NCI-H1105 treated with DMSO at 0.1 percent for 48 hours (cell line): ENCODE measurements at places on chromosomes 12 and 14.

DNA sequence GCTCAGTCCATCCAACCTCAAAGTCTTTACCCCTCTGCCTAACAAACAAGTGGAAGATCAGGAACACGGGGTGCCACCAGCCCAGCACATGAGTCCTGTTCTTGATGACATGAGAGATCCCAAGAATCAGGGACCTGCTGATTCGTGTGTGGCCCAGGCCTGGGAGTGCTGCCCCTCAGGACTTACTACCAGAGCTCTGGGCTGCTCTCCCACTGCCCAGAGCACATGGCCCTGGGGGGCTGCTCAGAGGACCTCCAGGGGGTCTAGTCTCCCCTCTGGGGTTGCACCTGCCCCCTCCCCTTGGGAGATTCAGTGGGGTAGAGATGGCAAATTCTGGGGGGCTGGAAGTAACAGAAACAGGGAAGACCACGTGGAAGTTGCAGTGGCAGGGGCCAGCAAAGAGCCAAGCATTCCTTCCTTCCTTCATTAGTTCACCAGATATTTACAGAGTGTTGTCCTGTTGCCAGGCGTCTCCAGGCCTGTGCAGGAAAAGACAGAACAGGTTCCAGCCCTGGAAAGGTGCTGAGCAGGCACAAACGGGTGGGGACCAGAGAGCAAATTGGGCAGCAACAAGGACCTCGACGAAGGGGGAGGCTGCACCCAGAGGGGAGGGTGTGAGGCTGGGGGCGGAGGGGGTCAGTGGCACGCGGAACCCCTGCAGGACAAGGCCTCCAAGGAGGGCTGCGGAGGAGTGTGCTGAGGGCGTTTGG lies 45.1 kb upstream of the MEG3 start:
- no peak for DNase-seq

DNA sequence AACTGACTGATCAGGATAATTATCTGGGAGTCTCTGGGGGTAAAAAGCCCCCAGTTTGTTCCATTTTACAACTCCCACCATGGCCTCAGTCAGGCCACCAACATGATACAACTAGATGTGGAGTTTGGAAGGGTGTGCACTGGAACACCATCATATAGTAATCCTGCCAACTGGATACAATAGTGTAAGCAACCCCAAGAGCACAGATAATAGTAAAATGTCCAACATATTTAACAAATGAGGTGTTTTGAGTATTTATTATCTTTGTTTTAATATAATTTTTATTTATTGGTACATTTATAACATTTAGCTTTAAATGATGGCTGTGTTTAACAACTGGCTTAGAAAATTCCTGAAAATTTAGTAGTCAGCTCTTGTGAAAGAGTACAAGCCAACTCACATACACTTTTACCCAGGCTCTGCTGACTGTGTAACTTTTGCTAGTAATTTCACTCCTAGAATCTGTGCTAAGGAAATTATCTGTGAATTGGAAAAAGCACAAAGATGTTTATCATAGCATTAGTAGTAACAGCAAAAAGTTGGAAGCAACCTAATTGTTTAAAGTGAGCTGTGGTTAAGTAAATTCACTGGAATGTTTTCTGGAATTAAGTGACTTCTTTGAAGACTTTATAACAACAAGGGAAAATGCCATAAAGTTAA lies 196.8 kb downstream of the RAD51B start:
- DNase-seq = no peak

GRCh38 chr14:100818221-100818699 lies 7.7 kb upstream of the MEG3 start:
- no peak for DNase-seq

GRCh38 chr12:2332947-2333346 lies 280.2 kb downstream of the CACNA1C start:
- DNase-seq = no peak

- DNase-seq = no peak
Observed at GRCh38 chr12:125222876-125223275, 157.6 kb downstream of the AACS start.

- no peak for DNase-seq
Observed at GRCh38 chr12:84341467-84342193, 571.0 kb downstream of the SLC6A15 start.

GRCh38 chr12:67698672-67699581 lies 50.4 kb downstream of the DYRK2 start:
- DNase-seq = no peak

- no peak for DNase-seq
Observed at GRCh38 chr12:95557625-95558024, 6.3 kb upstream of the USP44 start.

DNA sequence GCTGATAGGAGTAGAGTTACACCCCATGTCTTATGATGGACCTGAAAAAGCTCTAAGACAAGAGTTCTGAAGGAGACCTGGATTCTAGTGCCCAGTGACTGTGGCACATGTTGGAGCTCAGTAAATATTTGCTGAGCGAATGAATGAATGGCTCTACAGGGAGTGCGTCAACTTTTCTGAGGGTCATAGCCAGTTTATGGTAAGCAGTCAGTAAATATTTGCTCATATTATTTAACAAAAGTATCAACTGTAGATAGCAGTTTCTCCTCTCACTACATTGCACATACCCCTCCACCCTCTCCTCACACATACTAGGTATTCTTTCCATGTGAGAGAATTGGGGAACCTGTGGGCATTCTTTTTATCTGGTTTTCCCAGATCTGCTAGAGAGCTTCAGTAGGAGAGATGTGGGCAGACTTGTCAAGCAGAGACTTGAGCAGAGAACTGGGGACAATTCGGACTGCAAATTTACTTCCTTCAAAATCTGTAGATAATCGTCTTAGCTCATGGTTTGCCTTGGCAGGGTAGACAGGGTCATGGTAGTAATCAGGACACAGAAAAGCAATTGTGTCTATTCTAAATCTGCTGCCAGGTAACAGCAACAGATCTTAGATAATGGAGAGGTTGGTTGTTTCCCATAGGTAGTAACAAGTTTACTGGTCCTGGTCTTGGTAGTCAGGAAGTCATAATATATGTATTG lies 5.7 kb downstream of the SLC4A8 start:
- DNase-seq = no peak

DNA sequence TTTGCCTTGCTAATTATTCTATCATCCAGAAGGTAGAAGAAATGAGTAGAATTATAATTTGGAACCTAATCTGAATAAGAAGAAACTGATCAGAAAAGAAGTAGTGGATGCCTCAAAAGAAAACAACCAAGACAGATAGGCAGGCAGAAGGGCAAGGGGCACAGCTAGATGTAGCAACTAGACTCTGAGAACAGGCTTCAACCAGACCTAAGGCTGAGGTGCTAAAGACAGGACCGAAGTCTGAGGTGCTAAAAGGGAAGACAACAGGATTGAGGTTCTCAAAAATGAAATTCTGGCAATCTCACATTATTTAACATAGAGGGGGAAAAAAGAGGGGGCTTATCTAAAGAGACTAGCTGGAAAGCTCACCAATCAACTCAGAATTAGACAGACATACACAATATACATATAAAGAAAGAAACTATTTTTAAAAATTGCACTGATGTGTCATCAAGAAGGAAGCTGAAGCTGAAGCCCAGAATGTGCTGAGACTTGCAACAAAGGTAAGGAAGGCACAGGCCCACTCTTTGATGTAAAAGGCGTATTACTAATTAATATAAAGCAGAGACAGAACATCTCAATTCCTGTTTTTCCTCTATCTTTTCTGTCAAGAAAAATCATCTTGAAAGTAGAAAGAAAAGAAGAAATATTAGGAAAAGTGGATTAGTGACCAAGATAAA lies 43.8 kb upstream of the CSRNP2 start:
- no peak for DNase-seq

DNA sequence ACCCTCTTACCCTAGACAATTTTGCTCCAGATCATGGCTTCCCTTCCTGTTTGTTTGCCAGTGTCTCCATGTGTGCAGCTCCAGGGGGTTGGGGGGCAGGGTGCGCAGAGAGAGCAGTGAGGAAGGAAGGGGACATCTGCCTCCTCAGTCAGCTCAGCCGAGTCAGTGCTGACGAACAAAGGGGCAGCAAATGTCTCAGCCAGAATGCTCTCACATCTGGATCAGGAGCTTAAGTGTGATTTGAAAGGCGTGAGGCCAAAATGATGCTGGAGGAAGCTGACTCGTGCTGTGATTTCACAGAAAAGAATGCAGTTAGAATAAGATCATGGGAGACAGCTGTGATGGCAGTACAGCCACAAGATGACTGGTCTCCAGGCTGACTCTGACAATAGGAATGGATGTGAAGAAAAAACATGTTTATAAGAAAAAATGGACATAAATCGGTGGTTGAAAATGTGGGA lies 27.1 kb upstream of the CDK17 start:
- no peak for DNase-seq

GRCh38 chr12:21353948-21354347 lies 18.8 kb upstream of the IAPP start:
- DNase-seq = no peak
